ENCODE measurements at places on chromosomes 1 and 21.

DNA sequence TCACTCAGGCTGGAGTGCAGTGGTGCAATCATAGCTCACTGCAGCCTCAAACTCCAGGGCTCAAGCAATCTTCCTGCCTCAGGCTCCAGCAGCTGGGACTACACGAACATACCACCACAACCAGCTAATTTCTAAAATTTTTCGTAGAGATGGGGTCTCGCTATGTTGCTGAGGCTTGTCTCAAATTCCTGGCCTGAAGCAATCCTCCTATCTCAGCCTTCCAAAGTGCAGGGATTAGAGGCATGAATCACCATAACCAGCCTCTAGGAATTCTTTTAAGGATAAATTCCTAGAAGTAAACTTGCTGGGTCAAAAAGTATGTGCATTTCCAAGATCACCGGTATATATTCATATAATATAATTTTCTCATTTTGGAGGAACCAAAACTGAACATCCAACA, 17.6 kb upstream of the HUNK start:
- no peak for DNase-seq

GRCh38 chr1:111318523-111318922, 27.9 kb downstream of the CHIA start:
- no peak for DNase-seq

DNA sequence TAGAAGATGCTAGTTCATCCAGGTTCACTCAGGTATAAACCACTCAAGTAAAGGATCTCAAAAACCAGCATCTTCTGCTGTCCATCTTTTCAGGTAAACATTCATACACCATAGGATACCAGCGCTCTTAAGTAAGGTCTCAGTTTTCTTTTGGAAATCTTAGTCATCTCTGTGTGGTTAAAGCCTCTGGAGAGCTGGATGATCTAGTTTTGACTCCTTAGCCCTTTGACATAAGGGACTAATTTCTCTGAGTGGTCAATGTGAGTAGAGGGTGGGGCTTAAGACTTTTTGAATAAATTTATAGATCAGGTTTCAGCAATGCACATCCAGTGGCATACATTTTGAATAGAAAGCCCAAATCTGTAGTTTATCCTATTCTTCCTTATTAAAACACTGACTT, 92.3 kb downstream of the CTH start:
- no peak for DNase-seq

- DNase-seq: no peak
Measured at GRCh38 chr1:161727256-161727924, 6.0 kb downstream of the FCRLB start.

DNA sequence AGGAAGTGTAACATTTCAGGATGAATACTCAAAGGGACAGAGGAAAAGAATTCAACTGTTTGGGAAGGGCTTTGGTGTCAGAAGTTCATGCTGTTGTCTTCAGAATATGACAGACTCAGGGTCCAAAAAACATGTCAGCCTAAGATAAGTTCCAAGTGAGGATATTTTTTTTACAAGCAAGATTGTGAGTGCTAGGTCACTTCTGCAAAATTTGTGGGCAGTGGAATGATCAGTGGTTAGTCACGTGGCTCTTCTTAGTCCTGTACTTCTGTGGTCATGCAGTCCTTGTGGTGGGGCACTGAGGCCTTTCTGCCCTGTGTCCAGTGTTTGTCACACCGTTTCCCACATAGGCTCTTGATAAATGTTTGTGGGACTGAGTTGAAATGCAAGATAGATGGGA, 5.2 kb downstream of the RGL1 start:
- DNase-seq: no peak

DNA sequence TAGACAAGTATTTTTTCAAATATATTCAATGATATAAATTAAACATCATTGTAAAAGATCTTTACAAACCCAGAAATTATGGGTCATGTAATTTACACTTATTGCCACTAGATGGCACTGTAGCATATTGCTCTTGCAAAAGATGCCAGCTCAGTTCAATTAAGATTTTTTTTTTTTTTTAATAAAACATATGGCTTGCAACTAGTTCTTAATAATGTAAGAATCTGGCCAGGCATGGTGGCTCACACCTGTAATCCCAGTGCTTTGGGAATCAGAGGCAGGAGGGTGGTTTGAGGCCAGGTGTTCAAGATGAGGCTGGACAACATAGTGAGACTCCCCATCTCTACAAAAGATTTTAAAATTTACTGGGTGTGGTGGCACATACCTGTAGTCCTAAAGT, 49.4 kb upstream of the DESI2 start:
- DNase-seq: no peak

DNA sequence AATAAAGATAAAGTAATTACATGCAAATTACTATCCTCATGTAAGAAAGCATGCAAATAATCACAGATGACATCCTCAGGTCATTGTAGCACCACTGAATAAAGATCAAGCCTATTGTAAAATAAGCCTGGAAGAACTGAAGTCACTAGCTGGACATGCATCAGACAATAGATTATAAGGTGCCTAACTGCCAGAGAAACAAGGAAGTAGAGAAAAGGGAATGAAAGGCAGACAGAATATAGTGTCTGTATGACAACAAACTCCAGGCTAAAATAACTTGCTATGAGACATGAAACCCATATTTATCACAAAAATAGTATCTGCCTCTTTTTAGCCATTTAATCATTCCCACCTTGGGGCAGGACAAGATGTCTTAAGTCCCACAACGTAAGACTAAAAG, 108.7 kb downstream of the ENAH start:
- no peak for DNase-seq

- DNase-seq: peak; percentile 43
Measured at GRCh38 chr1:182955596-182956588, 2.9 kb upstream of the SHCBP1L start.

Measured in NK-92 treated with Interleukin-12 subunit alpha and Interleukin-12 subunit beta, amount 100 ng/mL, for 24 hours (cell line).